ENCODE measurements at places on chromosomes 2 and 18.

GRCh38 chr2:223767341-223767740 lies 70.0 kb downstream of the AP1S3 start:
- no peak for DNase-seq

- no peak for DNase-seq
Measured at GRCh38 chr18:74064510-74064909, 83.1 kb downstream of the FBXO15 start.

DNA sequence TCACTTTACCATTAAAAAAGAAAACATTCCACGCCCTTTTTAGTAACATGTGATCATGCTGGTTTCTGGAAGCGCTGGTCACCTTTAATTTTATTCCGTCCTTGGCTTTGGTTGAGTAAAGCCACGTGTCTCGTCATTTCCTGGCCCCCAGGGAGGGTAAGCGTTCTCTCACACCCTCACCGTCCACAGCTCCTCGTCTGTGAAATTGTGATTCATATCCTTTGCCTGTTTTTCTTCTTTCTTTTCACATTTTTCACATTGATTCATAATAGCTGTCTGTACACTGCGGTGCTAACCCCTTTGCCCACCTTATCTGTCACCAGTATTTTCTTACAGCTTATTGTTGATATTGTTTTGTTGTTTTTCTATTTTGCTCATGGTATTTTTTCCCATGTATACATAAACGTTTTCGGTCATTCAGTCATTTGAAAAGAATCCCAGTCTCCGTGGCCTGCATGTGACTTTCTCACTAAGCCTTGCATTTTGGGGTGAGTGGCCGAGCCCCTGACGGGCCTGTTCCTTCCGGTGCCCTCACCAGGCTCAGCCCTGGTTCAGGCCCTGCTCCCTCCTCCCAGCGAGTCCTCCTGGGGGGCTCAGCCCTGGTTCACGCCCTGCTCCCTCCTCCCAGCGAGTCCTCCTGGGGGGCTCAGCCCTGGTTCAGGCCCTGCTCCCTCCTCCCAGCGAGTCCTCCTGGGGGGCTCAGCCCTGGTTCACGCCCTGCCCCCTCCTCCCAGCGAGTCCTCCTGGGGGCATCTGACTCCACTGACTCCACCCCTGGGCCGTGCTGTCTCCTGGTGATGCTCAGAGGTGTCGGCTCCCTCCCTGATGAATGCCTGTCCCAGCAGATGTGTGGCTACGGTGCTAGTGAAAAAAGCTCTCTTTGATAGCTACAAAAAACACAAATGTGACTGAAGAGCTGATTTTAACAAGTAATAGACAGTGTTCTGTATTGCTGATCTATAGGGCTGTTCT lies 249.7 kb upstream of the PXDN start:
- peak; percentile 75 for DNase-seq

DNA sequence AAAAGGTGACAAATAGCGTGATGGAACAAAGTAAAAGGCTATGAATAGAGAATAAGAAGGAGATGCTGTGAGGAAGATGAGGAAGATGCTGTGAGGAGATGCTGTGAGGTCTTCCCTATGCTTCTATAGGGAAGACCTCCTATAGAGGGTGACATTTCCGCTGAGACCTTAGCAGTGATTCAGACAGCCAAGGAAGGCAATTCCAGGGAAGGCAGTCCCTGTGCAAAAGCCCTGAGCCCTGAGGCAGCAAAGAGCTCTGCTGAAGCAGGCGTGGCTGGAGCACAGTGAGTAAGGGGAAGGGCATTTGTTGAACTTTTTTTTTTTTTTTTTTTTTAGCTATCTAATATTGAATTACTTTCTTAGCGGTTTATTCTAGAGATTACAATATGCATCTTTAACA lies 142.7 kb upstream of the FOSL2 start:
- peak; percentile 87 for DNase-seq

DNA sequence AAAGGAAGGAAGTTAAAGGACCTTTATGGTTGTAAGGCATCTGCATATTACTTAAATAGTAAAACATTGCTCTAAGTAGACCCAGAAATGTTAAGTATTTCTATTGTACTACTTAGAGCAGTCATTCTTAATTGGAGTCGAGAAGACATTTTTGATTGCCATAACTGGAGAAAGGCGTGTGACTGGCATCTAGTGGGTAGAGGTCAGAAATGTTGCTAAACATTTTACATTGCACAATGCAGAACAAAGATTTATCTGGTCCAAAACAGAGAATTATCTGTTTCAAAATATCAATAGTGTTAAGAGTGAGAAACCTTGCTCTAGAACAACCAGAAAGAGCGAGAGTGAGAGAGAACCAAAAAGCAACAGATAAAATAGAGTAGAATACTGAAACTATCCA lies 23.3 kb upstream of the ROCK1 start:
- peak; percentile 12 for DNase-seq

DNA sequence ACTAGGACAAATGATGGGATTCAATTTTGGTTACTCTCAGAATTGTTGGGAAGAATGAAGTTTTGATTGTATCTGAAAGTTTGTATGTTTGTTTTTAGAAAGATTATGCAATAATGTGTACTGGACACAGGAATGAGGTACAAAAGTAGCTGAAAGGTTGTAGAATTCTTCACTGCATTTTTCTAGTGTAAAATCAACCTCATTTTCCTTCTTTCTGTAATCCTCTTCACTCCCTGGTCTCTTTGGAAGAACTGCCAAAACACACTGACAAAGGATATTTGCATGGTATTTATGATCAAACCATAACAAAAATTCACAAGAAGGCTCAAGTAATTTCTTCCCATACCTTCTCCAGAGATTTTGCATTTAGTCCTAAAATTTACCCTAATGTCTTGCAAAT lies 110.7 kb downstream of the ZEB2 start:
- no peak for DNase-seq

- no peak for DNase-seq
Measured at GRCh38 chr2:21727101-21727500, 603.3 kb downstream of the TDRD15 start.

DNA sequence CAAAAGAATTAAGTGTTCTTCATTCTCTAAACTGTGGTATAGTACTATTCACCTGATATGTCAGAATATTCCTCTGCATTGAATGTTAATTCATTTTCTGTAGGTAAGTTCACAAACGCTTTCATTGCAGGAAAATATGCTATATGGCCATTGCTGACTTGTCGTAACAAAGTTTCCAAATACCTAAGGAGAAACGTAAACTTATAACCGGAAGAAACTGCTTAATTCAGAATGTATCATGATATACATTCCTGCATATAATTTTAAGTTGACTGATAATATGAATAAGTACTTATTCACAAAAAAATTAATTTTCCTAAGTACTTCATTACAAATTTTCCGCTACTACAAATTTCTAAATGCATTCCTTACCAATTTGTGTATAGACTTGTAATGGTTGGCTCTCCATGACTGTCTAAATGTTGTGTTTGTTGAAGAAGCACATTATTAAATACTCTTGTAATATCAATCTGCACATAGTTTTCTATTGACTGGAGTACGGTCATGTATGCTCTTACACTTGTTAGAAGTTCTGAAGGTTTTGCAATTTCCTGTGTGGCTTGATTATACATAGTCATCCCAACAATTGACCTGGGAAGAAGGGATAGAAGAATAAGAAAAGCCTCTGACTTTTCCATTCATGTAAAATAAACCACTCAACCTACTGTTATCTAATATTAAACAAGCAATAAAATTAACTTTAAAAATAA lies 85.4 kb downstream of the NCKAP1 start:
- peak; percentile 51 for DNase-seq

- DNase-seq = no peak
Measured at GRCh38 chr2:204827701-204828590, 282.7 kb downstream of the PARD3B start.

DNA sequence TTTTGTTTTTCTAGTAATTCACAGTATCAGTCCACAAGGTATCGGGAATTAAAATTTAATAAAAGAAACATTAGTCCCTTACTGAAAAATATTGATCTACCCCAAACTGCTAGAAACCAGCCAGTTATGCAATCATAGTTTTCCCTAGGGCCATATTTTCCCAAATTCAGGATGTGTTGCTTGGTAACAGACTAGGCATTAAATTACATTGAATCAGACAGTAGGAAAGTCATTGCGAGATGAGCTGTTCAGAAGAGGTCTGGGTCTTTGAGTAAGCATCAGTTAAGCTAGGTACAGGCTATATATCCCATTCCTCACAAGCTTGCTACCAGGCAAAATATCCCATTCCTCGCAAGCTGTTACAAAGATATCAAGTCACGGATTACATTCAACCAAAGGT lies 123.0 kb upstream of the CCDC150 start:
- DNase-seq = no peak

Measured in HT1080 (cell line).